ENCODE measurements at places on chromosomes 6 and 20.

DNA sequence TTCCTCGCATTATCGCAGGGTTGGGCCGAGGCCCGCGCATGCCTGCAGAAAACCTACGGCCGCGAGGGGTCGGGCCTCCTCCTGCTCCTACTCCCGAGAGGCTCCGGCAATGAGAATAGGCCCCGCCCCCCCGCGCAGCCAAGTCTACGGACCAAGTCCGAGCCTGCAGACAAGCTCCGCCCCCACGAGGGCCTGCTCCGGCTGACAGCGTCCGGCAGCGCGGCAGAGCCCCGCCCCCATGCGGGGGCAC is 3.1 kb upstream of the GPSM3 start:
- DNase-seq = peak; percentile 100

- DNase-seq = no peak
These were observed 83.6 kb downstream of the SCAND1 start for GRCh38 chr20:35870541-35871258.

DNA sequence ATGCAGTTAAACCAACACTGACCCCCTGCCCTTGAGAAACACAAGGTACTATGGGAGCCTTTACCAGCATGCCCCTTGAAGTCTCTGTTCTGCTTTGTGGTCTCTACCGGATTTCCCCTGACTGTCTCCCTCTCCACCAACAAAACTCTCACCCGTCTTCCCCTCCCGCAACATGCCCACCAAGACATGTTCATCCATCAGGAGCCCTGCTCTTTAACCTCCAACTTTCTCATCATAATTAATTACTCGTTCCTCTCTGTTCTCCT is 1.1 kb downstream of the ZNF165 start:
- no peak for DNase-seq

GRCh38 chr6:33981861-33982260 is 164.0 kb downstream of the GRM4 start:
- no peak for DNase-seq

GRCh38 chr6:32659856-32660595 is 6.4 kb downstream of the HLA-DQB1 start:
- DNase-seq = no peak

DNA sequence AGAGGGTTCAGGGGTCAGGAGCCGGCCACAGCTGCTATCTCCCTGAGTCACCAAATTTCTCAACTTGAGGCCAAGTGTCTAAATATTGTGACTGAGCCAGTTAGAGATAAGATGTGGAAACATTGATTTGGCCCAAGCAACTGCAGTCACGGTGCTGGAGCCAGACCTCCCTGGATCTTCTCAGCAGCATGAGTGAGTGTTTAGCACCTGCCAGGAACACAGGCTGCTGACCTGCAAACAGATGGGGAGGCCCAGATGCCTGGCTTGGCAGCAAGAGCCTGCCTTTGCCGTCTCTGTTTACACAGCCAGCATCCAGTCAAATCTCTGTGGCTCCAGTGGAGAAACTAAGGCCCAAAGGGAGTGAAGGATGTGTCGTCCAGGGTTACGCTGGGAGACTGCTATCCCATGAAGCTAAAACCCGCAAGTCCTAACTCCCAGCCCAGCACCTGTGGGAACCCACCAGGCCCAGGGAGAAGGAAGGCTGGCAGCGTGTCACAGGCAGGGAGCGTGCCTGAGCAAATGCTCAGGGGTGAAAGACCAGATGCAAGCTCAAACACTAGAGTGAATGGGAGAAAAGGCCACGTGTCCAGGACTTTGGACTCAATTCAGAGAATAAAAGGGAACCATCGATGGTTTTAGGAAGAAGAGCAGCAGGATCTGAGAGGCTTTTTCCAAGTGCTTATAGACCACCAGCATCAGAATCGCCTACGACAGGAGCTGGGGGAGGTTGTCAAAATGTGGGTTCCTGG is 15.9 kb upstream of the PTGIS start:
- peak; percentile 27 for DNase-seq

- no peak for DNase-seq
These were observed 891 bp downstream of the RSPO3 start for GRCh38 chr6:127119102-127120022.

- peak; percentile 50 for DNase-seq
These were observed 31.7 kb upstream of the CCN5 start for GRCh38 chr20:44683263-44684046.

DNA sequence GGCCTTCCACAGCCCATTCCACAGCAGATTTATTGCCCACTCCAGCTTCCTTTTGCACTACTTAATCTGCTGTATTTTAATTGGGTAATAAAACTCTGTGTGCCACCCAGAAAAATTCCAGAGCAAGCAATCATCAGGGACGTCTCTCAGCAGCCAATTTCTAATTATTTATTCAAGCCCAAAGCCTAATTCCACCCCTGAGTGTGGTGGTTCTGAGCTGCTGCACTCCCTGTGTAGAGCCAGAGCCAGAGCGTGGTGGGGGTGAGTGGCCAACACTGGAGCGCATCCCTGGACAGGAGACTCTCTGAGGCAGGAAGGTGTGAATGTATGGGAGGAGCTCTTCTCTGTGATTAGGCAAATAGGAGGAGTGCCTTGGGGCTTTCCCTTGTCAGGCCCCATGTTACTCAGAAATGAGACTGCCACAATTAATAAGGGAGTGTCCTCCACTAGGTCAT is 66.1 kb downstream of the CD24 start:
- DNase-seq = no peak

GRCh38 chr6:16948396-16948795 is 153.5 kb upstream of the STMND1 start:
- no peak for DNase-seq

GRCh38 chr20:22836211-22836610 is 198.9 kb upstream of the SSTR4 start:
- no peak for DNase-seq

DNA sequence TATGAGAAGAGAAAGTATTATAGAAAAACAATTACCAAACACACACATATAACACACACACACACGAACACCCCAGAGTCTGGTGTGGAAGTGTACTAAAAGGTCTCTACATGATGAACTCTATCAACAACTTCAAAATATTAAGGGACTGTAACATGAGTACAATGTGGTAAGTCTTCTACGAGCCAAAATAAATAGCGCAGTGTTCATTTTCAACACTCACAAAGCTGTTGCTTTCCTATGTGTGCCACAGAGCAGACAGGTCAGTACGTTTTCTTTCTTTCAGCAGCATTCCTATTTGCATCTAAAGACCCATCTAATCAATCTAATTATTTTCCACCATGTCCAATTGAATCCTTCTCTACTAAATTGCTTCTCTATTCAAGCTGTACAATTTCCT is 12.1 kb upstream of the CNKSR3 start:
- DNase-seq = no peak

DNA sequence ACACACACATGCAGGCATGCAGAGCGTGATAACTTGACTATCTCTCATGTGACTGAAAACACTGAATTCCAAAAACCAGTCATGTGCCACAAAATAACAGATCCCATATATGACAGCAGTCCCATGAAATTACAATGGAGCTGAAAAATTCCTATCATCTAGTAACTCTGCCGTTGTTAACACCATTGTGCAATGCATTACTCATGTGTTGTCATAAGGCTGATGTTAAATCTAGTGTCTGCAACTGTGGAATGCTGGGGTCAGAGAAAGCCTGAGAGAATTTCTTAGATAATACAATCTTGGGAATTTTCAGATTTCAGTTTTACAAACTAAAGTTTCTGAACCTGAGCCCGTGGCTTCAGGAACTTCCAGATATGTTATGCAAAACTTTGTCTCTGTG is 70.2 kb downstream of the LYRM4 start:
- peak; percentile 66 for DNase-seq

GRCh38 chr20:47278907-47279348 is 77.6 kb downstream of the ZMYND8 start:
- DNase-seq = no peak

GRCh38 chr20:2637246-2637645 is 15.2 kb upstream of the NOP56 start:
- DNase-seq = no peak

DNA sequence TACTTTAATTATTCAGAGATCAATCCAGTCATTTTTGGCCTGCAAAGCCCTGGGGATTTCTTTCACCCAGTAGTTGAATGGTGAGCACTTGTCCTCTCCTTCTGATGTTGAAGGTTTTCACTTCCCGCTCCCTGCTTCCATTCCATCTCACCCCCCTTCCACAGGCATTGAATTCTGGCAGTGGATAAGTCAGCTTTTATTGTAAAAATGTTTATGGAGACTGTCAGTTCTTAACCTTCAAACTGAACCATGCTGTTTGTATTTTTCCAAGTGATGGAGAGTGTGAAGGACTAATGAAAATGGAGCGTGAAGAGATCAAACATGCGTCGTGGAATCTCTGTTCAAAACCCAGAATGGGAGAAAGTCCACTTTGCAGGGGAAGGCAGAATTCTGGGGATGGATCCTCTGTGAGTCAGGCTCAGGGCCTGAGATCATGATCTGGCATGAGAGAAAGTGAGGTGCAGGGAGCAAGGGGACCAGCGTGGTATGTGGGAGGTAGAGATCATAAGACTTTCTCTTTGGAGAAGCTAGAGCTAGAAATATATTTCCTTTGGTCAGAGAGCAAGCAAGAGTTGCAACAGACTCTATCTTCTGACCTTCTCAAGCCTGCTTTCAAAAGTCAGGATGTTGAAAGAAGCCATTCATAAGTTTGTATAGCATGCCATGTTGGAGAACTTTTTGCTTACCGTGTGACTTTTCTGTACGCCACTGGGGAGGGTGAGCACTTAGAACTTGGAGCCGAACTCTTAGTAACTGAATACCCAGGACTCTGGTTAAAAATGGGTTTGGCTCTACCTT is 30.2 kb downstream of the ISM1 start:
- no peak for DNase-seq

DNA sequence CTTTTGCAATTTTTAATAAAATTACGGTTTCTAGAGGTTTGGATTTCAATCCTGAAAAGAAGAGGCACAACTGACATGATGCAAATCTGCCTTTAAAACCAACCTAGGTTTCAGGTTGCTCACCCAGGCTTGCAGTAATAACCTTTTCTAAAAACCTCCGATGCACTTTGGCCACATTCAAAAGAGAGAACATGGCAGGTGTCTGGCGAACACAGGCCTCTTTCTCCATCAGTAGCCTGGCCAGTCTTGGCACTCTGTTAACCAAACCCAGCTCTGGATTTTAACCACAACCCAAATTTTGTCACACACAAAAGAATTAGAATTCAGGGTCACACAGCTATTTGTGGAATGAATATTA is 55.8 kb upstream of the MAFB start:
- no peak for DNase-seq

- DNase-seq = no peak
These were observed 233.6 kb downstream of the TTLL2 start for GRCh38 chr6:167558246-167559177.

- DNase-seq = peak; percentile 82
These were observed 89.6 kb upstream of the NHSL1 start for GRCh38 chr6:138588805-138589434.

DNA sequence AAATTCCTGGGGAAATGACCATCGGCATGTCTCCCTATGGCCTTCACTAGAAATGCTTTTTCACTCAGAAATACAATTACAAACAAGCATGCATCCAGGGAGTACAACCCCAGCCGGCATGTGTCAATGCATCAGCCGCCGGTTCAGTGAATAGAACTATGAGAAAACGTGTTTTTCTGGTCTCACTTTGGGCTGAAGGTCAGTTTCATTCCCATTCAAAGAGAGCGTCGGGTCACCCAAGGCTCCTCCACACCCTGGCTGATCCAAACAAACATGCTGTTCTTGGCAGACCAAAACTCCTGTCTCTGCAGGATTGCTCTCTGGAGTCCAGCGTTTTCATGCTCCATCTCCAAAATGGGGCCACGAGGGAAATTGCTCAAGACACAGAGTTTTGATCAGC is 35.5 kb upstream of the NXT1 start:
- no peak for DNase-seq

GRCh38 chr6:104607501-104607900 is 252.2 kb downstream of the HACE1 start:
- DNase-seq = no peak

DNA sequence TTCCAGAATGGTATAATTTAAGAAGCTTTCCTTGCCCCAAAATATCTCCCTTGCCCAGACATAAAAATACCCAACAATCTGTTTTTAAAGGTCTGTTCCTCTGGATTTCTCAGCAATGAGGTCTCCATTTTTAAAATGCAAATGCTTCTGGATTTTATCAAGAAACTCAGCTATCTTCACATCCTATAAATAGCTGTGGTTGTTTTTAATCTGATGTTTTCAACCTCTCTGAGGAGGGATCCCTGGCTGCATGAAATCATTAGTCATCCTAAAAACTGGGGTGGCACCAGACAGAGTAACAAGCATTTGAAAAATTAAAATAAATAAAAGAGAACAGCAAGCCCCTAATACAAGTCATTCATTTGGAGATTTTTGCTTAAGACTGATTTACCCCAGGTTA is 168.5 kb upstream of the ID4 start:
- no peak for DNase-seq

DNA sequence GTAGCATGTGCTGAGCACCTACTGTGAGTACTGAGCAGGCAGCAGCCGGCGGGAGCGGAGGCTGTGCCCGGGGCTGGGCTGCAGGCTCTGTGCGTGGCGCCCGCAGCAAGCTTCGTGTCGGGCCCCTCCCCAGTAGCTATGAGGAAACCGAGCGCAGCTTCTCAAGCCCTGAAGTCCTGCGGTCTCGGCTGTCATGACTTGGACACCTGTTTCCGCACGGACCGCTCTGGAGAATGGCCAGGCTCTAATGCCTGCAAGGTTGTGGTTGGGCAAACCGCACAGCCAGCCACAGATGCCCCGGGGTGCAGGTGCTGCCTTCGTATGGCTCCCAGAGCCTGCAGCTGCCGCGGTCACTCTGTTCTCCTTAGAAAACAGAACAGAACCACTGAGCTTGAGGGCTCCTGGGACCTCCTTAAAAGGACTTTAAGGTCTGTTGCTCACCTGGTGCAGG is 33.7 kb downstream of the PYGB start:
- no peak for DNase-seq

DNA sequence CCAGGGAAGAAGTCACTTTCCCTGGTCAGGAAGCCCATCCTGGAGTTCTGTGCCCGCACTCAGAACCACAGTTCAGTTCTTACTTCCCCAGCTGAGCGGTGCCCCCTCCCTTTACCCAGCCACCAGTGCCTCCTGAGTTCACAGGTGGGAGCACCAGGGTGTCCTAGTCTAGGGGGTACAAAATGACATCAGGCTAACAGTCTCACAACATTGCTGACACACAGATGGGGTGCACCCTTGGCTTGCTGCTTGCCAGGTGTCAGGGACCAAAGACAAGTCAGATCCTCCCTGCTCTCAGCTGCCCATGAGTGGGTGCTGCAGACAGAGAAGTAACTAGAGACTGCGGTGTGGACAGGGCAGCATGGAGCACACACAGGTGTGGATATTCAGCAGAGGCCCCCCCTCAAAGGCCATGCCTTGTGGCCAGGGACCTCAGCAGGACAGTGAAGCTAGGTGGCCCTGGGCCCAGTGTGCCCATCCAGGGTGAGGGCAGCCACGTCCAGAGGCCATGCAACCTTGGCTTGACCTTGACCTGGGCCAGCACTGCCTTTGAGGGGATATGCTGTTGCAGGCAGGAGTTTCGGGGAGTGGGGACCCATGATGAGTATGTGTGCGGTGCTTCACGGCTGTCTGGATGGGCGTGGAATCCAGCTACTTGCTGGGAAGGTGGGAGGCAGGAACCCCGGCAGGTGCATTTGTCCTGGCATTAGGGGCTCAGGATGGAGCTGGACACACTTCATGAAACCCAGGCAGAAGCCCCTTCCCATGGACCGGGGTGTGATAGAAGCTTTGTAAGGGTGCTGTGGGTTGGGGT is 110.4 kb upstream of the FRMD1 start:
- DNase-seq = no peak

Measured in RKO (cell line).